Amygdala (tissue), 56 donors: ENCODE measurements at places on chromosomes 13 and 19.

GRCh38 chr19:1255186-1256161, 7.1 kb downstream of the MIDN start:
- peak; percentile 87 for DNase-seq

DNA sequence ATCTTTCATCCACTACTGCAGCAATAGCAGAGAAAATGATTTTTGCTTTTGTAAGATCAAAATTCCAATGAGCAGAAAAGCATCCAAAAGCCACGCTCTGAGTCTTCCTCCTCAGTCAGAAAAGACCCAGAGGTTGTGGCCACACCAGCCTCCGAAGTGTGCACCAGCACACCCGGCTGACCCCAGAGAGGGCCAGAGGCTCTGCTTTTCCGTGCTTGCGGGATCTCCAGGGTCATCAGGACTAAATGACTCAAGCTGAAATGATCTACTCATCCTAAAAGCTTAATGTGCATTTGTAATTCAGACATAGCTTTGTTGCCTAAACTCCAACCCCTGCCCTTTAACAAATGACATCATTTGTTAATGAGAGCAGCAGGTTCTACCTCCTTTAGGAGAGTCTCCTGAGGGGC, 16.5 kb downstream of the RXFP2 start:
- DNase-seq = no peak

DNA sequence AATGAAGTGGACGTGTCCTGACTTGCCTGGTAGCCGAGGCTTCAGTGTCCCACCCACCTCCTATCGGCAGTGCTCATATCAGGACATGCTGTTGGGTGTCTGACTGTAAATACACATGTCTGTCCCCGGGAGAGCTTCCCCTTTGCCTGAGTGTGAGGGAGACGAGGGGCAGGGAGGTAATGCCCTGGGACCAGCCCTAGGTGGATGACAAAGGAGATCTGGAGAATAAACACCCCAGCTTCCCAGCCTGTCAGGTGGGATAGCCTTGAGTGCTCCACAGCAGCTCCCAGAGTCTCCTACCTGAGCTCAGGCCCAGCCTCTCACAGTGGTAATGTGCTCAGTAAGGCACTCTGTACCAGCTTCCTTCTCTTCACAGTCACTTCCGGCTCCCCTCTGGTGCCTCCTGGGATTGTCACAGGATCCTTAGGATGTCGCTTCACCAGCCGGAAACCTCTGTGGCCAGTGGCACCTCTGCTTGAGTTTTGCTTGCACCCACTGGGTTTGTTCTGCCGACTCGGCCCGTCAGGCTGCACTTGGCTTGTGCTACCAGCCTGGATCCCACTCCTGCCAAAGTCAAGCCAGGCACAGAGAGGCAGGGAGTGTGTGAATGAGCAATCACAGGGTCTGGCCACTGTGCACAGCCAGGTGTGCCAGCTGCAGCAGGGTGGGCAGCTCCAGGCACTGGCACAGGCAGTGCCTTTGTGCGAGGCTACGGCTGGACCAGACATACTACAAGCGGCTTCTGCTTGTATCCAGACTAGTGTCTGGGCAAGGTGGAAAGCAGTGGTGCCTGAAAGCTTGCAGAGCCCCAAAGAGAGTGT, 54.4 kb upstream of the RGCC start:
- no peak for DNase-seq

GRCh38 chr19:45177817-45178261, at the start of gene TRAPPC6A:
Gene TRAPPC6A, minus strand, starts transcription at chr19:45178237. Its CDS starts 19 bp downstream, at chr19:45178218.
- no peak for DNase-seq
